Dermis microvascular lymphatic vessel endothelial cell (primary cell): ENCODE measurements at places on chromosomes 3 and 15.

DNA sequence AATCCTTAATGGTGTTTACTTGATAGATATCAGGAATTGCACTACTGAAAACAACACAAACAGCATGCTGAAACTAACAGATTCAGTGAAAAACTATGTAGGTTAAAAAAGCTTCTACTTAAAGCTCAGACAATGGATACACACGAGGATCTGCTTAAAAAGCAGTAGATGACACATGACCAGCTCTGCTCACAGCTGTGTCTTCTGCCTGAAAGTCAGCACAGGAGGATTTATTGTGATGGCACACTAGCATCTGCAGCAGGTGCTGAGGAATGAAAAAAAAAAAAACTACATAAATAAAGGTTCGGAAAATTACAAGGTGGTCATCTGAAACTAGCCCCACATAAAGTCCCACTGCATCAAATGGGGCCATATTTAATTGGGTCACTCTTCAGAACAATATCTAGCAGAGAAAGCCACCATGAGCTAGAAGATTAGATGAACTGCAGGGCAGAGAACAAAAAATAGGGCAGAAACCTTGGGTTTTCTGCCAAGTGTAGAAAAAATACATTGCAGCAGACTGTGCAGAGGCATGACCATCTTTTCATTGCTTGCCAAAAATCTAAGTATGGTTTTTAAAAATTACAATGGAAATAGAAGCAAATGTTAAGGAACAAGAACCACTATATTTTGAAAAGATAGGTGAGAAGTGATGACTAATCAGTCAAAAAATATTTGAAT lies 13.2 kb upstream of the GOLM2 start:
- no peak for DNase-seq

DNA sequence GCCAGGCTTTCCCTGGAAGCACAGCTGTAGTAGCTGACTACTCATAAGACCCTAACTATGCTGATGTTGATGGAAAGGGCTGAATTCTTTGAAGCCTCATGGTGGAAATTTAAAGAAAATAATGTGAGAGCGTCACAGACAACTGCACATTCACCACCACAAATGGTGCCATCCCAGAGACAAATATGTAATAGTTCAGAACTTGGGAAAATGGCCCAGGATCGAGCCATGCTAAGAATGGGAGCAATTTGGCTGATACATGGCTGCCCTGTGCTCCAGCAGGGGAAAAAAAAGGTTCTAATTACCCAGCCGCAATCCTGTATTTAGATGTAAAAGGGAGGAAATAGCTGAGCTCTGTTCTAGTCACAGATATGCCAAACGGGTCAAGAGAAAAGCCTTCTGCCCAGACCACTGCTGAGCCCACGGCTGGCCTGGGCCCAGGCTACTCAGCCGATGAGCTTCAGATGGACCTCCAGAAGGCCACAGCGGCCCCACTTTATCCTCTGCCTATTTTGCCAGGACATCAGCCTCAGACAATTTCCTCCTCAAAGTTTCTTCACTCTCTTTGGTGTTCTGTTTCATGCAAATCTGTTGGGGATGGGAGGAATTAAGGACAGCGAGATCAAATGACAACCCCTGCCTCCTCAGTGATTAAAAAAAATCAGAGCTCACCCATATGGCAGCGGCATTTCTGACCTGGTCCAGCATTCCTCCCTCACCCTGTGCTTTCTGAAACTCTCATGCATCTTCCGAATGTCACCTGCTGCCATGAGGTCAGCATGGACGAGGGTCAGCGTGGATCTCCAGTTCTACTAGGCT lies 54.5 kb upstream of the MEX3B start:
- DNase-seq: no peak

DNA sequence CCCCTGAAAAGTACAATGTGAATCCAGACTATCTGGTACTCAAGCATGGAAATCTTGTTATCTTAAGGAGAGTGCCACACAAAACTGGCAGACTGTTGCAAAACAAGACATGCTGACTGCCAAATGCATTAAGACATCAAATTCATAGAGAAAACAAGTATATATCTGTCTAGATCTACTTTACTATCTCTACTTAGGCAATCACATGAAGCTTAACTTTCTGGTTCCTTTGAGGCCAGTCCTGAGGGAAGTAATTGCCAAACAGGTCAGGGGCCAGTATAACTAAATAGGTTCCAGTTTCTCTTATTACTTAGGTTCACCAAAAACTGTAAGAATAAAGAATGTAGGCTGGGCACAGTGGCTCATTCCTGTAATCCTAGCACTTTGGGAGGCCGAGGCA lies 15.9 kb upstream of the SLC4A7 start:
- no peak for DNase-seq

GRCh38 chr3:10330319-10330718 lies 9.4 kb upstream of the SEC13 start:
- DNase-seq: no peak

- DNase-seq: no peak
Observed at GRCh38 chr3:146781606-146782005, 176.5 kb upstream of the PLSCR5 start.

DNA sequence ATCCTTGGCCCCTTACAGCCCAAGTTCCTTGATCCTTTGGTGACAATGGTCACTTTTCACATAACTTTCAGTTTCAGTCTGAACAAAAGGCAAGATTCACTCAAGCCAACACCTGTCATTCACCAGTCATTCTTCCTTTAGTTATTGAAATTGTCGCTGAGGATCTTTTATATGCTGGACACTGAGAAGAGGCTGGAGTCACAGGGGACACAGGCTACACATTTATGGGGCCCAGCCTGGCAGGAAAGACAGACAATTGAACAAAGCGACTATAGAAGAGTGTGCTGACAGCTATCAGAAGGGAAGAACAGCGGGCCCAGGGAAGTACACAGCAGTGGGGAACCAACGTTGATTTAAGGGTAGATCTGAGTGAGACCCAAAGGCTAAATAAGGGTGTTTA lies 69.8 kb upstream of the PROK2 start:
- no peak for DNase-seq

GRCh38 chr3:67947808-67948508 lies 293.5 kb upstream of the SUCLG2 start:
- no peak for DNase-seq

DNA sequence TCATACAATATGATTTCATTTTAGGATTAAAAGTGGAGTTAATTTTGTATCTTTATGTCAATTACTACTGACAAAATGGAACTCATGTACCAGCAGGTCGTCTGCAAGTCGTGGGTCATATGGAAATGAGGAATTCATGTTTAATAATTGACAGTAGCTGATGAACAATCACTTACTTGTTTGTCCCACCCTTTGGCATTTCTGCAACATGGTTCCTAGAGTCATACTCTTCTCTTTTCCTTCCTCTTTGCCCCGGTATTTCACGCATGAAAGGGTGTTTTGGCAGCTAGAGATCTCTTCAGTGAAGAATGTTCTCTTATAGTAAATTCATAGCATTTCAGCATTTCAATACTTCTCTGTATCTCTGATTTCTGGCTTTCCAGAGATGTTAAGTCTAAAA lies 133.3 kb upstream of the SLC24A5 start:
- no peak for DNase-seq

GRCh38 chr3:126607214-126607908 lies 47.6 kb downstream of the TXNRD3 start:
- DNase-seq: peak; percentile 66

DNA sequence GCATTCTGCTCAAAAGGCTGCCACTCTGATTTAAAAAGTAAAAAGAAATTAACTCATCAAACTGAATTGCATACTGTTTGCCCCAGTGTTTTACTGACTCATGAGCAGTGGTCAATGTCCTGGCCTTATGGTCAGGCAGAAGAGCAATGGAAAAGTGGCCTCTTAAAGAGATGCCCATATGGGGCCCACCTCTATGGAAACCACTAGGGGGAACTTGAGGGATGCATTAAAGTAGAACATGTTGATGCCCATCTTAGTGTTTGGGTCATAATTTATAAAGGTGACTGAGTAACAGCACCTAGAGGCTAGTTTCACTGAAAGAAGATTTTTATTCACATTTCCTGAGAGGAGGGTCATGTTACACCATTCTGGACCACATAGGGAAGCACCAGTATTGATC lies 66.5 kb upstream of the RNU6-1 start:
- DNase-seq: peak; percentile 9

DNA sequence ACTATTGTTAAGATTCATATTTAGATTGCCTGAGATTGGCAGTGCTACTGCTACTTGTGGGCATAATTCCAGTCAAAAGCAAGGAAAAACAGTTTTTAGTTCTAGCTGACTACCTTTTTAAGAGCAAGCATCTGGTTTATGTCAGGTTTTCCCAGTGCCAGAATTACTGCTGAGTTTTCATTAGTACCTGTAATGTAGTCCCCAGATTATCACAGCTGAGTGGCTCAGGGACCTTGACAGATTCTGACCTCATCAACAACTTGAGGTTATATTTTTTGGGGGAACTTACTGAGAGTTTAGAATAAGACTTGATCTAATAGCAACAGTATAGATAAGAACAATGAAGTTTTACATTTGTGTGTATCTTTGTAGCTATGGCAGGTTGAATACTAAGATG lies 31.0 kb downstream of the NXPE3 start:
- no peak for DNase-seq

- DNase-seq: no peak
Observed at GRCh38 chr3:64911138-64911537, 223.3 kb upstream of the ADAMTS9 start.

DNA sequence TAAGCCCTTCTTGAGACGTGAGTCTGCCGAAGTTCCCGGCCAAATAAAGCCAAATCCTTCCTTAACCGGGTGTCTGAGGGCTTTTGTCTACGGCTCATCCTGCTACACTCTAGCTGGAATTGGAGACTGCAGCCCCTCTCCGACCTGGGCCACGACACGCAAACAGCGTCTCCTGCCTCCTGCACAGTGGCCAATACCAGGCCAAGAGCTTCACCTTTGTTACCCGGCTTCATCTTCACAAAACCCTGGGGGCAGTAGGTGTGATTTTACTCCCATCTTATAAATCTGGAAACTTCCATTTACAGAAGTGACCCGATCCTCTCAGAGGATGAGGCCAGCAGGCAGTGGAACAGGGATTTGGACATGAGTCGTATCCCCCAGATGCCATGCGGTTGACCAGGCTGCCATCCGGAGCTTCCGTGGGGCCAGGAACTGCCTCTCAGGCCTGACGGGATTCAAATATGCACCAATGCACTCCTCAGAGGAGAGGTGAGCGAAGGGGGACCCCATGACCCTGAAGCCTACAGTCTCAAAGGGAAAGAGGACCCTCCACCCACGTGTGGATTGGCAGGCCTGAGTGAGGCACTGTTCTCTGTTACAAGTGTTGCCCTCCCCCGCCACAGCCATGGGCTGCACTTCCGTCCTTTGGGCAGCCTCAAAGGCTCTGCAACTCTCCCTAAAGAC lies 53.2 kb upstream of the KLF13 start:
- DNase-seq: no peak

DNA sequence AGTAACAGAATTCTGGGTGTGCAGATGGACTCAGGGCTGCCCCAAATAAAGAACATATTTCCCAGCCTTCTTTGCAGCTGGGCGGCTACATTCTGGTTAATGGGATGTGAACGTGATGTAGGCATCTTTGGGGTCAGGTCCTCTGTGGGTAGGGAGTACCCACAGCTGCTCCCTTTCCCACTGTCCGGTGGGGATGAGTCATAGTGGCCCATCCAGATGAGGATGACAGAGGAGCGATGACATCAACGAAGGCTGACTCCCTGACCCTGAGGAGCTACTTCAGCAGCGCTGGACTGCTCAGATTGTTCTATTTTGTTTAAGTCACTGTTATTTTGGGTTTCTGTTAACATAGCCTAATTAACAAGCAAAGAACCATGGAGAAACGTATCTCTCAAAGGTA lies 38.0 kb downstream of the SRPRB start:
- no peak for DNase-seq

DNA sequence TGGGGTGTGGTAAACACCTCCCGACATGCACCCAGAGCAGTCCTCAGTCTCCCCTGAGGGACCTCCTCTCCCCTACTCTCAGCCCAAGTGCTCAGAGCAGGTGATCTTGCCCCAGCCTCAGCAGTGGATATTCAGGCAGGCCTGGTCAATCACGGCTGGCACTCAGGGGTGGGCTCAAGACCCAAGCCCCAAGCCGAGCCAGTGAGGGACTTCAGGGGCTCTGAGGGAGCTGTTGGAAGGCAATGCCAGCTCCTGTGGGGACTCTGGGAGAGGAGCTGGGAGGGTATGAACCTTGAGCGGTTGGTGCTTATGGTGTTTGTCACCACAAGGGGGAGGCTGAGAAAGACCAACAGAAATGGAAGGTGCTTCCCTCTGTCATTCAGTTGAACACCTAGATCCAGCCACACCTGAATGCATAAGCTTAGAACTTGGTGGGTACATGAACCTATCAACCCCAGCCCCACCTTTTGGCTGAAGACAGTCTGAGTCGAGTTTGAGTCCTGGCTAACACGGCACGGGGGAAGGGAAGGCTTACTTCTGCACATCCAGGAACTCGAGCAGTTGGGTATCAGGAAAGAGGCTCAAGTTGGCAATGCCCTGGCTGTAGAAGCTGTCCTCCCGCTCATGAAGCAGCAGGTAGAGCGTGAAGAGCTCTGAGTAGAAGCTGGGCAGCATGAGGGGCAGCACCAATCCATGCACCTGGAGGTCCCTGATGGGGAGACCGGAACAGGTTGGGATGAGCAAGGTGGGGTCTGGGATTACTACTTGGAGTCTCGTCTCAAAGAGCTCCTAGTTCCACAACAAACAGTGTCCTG lies 19.2 kb downstream of the ALS2CL start:
- DNase-seq: no peak

DNA sequence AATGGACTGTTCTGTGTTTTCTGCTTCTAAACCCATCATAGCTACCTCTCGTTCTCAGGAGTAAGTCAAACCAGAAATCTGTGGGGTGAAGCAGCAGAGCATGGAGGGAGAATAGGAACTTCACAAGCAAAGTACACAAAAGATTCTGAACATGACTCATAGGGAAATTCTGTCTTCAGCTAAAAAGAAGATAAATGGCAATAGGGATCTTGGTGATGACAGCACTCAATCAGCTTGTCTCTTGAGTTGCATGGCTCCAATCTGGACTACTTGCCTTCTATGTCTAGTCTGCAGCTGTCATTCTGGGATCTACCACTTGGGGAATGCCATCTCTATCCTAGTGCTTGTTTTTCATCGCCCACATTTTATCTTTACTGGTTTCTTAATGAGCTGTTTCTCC lies 13.5 kb upstream of the GRAMD1C start:
- peak; percentile 44 for DNase-seq

DNA sequence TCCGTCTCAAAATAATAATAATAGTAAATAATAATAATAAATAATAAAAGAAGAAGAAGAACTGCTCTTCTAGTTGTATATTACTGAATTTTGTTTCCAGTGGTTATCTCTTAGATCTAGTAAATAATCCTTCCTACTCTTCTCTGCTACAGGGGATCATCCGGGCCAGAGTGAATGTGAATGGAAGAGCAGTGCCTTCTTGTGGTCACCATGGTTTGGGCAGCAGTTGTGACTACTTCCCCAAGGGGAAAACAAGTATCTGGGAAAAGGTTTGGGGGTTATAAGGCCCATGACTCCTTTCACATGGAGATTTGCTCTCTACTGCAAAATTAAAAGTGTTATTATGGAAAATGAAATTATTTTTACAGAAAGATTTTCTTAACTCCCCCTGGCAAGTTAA lies 5.5 kb upstream of the OR5K1 start:
- DNase-seq: no peak

GRCh38 chr3:18424213-18424728 lies 868 bp downstream of the SATB1 start:
- DNase-seq: no peak

- no peak for DNase-seq
Observed at GRCh38 chr3:129032716-129033115, 27.9 kb upstream of the GP9 start.

GRCh38 chr15:91896341-91897055 lies 43.0 kb downstream of the SLCO3A1 start:
- no peak for DNase-seq

GRCh38 chr3:45890405-45890804 lies 4.1 kb downstream of the CCR9 start:
- peak; percentile 6 for DNase-seq
